Stimulated activated CD8-positive, alpha-beta memory T cell treated with anti-CD3 and anti-CD28 coated beads, Interleukin-15, amount 100 ng/mL, for 24 hours (primary cell): ENCODE measurements at places on chromosomes 2 and 18.

DNA sequence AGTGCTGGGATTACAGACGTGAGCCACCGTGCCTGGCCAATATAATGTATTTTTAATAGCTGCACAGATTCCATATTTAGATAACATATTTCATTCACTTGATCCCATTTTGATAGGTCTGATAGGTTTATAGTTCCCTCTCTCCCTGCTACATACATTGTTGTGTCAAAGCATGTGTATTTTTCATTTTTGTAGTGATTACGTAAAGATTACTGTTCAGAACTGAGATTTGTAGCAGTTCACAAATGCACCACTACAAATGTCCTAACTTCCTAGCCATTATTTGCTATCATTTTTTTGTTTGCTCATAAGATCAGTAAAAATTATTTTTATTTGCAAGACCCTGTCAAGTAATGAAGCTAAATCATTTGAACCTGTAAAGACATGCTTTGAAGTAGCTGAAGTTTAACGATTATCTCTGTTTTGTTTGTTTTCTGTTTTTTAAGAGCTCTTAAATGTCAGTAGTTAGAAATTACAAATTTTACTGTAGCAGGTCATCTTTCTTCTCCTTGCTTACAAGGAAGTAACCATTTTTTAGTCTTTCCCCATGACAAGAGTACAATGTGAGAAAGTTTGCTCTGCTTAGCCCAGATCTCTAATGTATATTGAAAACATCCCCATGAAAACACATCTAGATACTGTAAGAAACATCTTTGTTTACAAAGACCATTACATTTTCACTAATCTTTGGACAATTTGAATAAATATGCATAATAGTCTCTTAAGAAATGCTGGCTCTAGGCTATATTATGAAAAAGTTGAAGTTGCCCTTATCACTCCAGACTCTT, 54.1 kb downstream of the EML4 start:
- no peak for DNase-seq

- no peak for DNase-seq
Measured at GRCh38 chr2:43194121-43194869, 32.1 kb downstream of the ZFP36L2 start.

- DNase-seq: no peak
Measured at GRCh38 chr2:147451902-147452515, 392.8 kb upstream of the ACVR2A start.

GRCh38 chr2:71419976-71420375, 33.4 kb upstream of the DYSF start:
- DNase-seq: no peak

- no peak for DNase-seq
Measured at GRCh38 chr2:207812058-207812725, 42.5 kb upstream of the FZD5 start.

DNA sequence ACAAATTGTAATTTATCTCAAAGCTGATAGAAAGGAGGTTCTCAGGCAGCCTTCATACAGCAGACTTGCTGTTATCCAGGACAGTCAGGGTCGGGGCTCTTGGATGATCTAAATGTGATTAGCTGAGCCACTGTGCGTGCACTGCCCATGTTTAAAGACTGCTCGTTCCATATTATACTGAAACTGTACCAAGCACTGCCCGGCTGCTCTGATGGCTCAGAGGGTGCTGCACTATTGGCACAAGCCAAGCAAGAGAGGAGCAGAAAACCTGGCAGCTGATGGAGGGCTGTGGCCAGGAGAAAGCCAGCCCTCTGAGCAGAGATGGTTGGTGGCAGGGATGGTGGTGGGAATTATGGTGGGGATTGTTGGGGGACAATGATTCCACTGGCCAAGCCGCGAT, 63.4 kb downstream of the COL6A3 start:
- no peak for DNase-seq

DNA sequence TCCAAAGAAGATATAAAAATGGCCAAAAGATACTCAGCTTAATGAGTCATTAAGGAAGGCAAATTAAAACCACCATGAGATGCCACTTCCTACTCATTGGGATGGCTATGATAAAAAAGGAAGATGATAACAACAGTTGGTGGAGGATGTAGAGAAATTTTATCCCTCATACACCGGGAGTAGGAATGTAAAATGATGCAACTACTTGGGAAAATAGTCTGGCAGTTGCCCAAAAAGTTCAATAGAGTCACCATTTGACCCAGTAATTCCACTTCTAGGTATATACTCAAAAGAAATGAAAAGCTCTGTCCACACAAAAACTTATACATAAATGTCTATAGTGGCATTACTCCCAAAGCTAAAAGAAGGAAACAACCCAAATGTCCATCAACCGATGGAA, 10.1 kb upstream of the SULT1C2 start:
- no peak for DNase-seq

- no peak for DNase-seq
Measured at GRCh38 chr18:57581301-57581934, 5.1 kb downstream of the FECH start.

DNA sequence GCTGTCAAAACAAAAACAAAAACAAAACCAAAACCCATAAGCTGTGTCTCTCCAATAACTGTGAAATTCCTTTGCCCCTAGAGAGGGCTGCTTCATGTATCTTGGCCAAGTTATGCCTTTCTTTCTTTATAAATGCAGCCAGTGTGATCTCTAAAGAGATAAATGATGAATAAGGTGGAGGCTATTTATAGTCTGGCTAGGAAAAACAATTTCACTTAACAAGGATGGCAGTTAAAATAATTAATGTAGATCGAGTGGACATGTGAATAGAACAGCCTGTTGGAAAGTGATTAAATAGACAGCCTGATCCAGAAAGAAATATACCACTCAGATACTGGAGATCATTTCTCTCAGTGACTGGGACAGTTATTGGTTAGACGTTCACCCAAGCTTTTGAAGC, 1666.9 kb upstream of the CELF4 start:
- DNase-seq: no peak

GRCh38 chr18:7038330-7038851, 79.2 kb downstream of the LAMA1 start:
- DNase-seq: no peak

DNA sequence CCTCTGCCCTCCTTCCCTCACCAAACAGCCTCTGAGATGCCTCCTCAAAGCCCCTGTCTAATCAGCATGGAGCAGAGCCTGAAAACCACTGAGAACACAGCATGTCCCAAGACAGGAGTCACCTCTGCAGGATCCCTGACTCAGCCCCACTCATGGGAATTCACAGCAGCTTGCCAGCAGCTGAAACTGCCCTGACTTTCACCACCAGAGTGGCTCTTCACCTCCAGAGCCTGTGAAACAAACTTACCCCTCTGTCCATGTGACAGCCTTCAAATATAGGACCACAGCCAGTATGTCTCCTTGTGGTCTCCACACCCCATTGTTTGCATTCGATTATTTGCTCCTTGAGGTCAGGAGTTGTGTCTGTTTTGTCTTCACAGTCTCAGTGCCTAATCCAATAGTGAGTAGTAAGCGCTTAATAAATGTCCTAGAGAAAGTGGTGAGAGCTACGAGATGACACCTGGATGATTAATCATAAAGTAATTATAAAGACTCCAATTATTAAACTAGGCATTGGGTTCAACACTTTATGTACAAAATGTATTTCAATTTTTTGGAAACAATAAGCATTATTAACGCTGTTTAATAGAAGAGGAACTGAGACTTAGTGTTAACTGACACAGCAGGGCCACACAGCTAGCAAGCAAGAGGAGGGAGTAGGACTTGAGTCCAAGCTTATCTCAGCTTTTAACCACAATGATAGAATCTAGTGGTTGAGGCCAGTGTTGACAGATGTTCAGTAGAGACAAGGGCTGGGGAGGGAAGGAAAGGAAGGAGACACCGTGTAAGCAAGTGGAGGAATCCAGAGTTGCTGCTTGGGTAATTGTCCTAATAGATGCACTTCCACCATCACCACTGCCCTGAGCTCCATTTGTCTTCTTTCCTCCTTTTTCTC, 358.7 kb upstream of the TNP1 start:
- no peak for DNase-seq

GRCh38 chr2:57181315-57182038, 865.1 kb upstream of the VRK2 start:
- DNase-seq: no peak

DNA sequence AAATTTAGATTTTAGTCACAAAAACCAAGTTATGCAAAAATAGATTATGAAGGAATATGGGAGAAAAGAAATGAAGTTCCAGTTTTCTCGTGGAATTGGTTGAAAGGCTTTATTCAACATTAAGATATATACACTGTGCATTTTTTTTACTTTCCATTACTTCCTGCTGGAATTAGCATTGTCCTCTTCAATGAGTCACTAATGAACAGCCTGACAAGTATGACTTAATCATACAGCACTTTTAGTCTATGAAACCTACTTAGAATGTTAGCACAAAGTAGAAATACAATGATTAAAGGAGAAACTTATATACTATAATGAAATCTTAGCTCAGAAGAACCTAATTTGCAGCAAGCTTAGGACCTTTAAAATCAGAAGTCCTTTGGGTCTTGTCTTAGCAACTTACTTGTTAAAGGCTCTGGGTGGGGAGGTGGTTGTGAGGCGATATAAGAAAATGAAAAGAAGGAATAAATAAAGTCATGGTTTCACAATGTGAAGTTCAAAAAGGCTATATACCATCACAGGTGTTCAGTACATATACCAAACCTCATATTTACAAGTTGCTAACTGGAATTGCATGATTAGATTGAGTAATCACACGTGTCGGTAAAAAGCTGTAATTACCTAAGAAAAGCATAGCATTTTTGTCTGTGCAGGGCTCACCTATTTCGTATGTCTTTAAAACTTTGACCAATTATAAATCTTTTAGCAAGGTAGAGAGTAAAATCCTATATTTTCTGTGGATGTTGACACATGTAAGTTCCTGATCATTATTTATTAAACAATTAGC, 236.8 kb downstream of the CAMKMT start:
- no peak for DNase-seq

DNA sequence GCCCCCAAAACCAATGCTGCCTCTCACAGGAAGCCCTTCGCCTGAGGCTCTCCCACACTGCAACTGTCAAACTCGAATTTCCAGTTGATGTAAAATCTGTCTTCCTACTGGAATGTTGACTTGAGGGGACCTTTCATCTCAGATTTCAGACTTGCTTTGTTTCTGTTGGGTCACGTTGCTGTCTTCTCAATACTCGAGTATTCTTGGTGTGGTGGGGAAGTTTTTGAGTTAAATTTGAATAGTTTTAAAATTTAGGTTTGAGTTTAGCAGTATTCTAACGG, 50.8 kb downstream of the AGAP1 start:
- DNase-seq: no peak

DNA sequence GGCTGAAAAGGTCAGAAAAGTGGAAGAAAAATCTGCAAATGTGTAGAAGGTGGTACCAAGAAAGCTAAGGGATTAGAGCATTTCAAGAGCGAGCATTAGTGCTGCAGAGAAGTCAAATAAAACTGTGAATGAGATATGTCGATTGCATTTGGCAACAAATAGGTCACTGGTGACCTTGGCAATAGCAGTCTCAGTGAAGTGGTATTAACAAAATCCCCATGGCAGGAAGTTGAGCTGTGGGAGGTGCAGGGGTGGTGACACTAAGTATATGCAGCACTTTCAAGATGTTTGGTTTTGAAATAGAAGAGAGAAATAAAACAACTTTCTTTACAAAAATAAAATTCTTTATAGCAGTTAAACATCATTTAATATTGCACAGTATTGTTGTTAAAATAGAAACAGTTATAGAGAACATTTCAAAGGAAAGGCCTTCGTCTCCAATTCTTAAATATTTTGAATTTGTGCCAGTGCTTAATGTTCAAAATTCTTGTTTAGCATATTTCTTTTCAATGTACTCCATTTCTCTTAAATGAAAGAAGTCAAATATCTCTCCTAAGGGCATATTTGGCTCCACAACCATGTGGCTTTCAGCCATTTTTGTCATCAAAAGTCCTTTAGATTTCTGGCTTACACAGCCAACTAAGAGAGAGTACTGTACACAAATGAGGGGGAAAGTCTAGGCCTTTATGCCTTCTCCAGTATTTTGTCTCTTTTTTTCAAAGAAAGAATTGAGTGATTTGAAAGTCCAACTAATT, 443.0 kb upstream of the MMADHC start:
- DNase-seq: no peak

- DNase-seq: no peak
Measured at GRCh38 chr18:64377446-64377845, 228.6 kb upstream of the LINC00305 start.

DNA sequence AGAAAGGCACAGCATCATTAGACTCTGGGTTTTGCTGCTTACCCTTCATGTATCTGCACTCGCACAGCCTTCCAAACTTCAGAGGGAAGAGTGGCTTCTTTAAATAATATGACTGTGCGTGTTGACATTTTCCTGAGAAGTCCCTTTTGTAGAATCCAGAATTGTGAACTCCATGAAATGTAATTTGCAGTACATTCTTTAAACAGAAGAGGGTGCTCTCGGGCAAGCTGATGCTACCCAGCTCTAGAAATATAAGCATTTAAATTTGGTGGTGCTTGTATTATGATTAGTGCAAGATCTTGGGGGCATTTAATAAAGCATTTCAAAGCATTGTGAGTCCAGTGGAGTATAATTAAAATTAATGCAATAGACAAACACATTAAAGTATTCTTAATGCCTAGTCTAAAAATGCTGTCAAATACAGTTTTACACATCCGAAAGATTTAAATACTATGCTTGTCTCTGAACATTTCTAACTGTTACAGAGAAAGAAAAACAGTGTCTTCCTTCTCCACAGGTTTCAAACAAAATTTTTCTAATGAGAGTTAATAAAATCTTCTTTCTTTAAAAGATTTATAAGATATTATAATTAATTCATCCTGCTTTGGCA, 17.3 kb upstream of the GTF2A1L start:
- no peak for DNase-seq

GRCh38 chr2:14475994-14476393, 156.5 kb upstream of the LRATD1 start:
- no peak for DNase-seq

DNA sequence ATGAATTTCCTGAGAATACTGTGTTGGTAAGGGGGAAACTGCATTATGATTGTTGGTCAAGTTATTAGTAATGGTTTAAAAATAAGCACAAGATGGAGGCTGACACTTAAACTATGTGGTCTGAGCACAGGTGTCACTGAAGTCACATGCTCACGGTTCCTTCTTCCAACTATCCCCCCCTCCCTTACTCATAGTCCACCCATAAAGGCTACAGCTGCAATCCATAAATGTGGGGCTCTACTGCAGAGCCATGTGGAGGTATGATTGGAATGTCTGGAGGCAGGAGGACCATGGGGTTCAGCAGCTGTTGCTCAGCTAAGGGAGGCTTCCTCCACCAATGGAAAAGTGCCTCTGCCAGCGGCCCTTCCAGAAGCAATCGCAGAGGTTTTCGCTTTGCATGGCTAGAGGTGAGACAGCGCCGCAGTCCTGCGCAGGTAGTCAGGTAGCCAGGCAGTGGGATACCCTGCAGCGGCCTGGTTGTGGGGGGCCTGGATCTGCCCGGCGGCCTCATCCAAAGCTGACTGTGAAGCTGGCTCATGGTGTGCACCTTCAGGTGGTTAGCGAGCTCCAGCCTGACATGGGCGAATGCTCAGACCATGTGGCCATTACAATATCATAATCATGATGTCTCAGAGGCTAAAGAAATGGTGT, 249.6 kb downstream of the DCDC2C start:
- no peak for DNase-seq

- no peak for DNase-seq
Measured at GRCh38 chr2:57542081-57542480, 504.5 kb upstream of the VRK2 start.
